ENCODE measurements at places on chromosomes 4 and X.
A peak's percentile ranks its signal among the peaks of the same experiment; 100 is the strongest.

DNA sequence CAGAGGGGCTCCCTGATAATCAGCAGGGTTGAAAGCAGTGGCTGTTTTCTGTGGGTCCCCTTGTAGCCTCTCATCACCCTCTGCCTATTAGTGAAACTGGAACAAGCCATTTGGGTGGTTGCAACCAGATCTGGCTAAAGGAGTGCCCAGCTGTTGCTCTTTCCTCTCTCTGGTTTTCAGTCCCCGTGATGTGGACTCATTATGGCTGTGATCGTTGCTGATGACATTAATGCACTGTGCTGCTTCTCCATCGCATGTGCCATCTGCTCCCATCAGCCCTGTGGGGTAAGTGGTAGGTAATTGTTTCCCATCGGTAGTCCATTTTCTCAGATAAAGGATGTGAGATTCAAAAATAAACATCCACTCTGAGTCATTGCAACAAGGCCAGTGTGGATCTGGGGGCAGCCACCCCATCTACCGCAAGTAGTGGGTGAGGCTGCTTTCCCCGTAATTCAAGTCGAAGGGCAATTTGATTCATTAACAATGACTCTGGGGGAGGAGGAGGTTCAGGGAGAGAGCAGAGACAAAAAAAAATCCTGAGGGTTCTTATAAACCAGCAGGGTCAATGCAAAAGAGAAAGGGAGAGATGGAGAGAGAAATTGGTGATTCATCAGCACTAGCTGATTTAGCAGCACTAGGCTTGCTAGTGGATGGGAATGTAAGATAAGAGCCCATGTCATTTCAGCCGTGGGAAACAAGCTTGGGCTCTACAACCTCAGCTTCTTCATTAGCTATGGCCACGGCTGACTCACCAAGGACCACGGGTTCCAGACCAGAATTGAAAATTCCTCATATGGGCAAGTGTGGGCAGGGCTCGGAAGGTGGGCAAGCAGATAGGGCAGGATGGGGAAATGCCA, 357.8 kb downstream of the MID1IP1 start:
- DNase-seq: no peak

- DNase-seq: no peak
Observed at GRCh38 chrX:150438165-150438564, 75.0 kb downstream of the MAMLD1 start.

DNA sequence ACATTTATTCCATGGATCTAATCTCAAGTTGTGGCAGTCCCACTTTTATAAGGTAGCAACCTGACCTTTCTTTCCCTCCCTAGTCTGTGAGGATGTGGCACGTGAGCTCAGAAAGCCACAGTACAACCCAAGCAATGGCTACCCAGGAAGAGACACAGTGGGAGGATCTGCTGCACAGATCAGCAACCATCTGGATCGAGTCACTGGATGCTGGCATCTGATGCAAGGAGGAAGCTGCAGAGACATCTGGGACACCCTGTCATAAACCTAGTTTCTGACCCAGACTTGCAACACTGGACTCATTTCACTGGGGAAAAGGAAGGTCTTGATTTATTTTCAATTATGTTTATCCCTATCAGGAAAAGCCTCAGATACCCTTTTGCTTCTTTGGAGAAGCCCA, 327.1 kb downstream of the PAPSS1 start:
- DNase-seq: no peak

GRCh38 chrX:109187473-109188168, 294.3 kb downstream of the GUCY2F start:
- DNase-seq: no peak

GRCh38 chrX:40933132-40933705, 152.0 kb upstream of the USP9X start:
- DNase-seq: no peak

- no peak for DNase-seq
Observed at GRCh38 chrX:71100581-71101505, 5.2 kb downstream of the FOXO4 start.

GRCh38 chr4:55561889-55562288, 15.2 kb upstream of the CLOCK start:
- no peak for DNase-seq

DNA sequence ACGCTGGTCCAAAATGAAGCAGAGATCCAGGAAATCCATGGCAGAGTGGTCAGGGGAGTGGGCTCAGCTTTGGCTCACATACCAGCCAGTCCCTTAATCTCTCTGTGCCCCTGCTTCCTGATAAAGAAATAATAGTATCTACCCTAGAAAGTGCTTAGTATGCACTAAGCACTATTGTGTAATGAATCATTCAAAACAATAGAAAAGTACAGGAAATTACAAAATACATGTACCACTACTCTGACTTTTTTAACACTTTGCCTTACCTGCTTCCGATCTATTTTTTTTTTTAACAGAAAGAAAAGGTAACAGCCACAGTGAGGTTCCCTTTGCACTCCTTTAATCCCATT, 49.9 kb downstream of the TBC1D9 start:
- no peak for DNase-seq

- no peak for DNase-seq
Observed at GRCh38 chr4:80116516-80116915, 43.5 kb upstream of the ANTXR2 start.

GRCh38 chr4:53694666-53695065, 103.4 kb upstream of the LNX1 start:
- no peak for DNase-seq

GRCh38 chrX:47168495-47169073, 23.6 kb downstream of the RBM10 start:
- DNase-seq: no peak

- DNase-seq: peak; percentile 1
Observed at GRCh38 chr4:7335344-7336066, 99.2 kb downstream of the PSAPL1 start.

DNA sequence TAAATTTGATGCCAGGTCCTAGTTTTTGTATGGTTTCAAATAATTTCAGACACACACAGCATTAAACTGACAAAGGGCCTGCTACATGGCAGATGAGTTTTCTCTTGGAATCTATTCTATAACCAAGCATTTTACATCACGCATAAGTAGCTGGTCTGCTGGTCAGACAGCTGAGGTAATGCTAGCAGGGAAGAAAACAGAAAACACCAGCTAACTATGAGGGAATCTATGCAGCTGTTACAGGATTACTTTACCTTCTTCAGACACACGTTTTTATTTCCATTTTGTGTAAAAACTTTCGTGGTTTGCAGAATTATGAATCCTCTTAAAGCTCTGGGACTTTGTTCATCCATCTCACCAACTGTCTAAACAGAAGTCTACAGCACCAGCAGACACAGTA, 42.0 kb downstream of the MFAP3L start:
- DNase-seq: no peak

DNA sequence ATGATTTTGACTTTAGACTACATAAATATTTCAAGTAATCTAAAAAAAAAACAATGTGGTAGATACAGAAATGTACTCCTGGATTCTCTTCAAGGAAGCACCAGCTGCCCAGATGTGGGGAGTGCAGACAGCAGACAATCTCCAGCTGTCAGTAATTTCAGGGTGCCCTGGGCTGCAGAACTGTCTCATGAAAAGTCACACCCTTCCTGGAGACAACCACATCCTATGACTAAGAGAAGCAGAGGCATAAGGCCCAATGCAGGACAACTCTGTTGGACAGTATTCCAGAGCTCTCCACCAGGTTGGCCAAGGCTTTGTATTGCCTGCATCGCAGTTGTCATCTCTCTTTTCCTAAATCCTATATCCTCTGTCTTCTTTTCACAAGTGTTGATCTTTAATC, 34.4 kb upstream of the BLTP1 start:
- DNase-seq: no peak

DNA sequence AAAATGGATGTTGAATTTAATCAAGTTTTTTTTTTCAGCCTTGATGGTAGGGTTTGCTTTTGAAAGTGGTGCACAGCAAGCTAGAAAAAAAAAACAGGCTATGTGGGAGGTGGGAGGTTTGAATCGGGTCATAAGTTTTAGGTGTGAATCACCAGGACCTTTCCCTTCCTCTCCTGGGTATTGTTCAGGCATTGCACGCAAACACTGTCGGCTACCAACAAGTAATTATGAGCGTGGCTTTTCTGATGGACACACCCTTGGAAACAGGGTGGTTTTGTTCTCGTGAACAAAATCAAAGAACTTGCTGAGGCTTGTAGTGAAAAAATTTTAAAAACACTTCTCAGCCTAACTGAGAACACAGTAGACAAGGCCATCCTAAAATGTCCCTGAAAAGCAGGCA, 18.1 kb downstream of the PIR start:
- DNase-seq: no peak
